NCI-H510A treated with DMSO at 0.1 percent for 48 hours (cell line): ENCODE measurements at places on chromosomes 4 and X.

GRCh38 chr4:14871676-14872430, 130.4 kb upstream of the CPEB2 start:
- no peak for DNase-seq

DNA sequence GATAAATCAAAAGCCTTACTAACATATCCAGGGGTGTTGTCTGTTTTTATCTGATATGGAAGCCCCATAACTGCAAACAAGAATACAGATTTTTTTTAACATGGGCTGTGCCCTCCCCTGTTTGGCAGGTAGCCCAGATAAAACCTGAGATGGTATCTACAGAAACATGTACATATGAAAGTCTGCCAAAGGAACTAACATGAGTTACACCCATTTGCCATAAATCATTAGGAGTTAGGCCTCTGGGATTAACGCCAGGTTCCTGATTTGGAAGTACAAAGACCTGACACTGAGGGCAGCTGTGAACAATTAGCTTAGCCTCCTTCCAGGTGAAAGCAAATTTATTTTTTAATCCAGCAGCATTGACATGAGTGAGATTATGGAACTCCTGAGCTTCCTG, 264.3 kb downstream of the TECRL start:
- DNase-seq = no peak

GRCh38 chrX:3638280-3638873, 75.1 kb downstream of the PRKX start:
- peak; percentile 46 for DNase-seq

- no peak for DNase-seq
Observed at GRCh38 chr4:145839151-145839550, 99.5 kb downstream of the ZNF827 start.
